ENCODE measurements at places on chromosomes 2 and 18.

DNA sequence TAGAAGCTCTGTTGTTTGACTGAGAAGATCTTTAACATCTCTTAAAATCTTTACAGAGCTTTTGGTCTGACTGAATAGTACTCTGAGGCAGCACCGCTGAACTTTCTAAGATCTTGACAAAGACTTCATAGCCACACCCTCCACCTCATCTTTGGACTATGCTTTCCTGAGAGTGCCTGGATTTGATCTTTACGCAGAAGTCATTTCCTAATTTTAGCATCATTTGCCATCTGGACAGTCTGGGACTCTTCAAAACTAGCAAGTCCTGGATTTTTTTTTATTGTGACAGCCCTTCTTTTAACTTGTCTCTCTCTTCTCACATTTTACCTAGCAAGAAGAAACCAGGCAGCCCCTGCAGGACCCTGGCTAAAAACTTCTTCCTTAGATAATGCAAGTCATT, 188.8 kb downstream of the CTIF start:
- DNase-seq = no peak

GRCh38 chr2:137952586-137953129, 11.6 kb upstream of the HNMT start:
- DNase-seq = no peak

- DNase-seq = no peak
Observed at GRCh38 chr2:77797088-77797487, 274.9 kb upstream of the LRRTM4 start.

DNA sequence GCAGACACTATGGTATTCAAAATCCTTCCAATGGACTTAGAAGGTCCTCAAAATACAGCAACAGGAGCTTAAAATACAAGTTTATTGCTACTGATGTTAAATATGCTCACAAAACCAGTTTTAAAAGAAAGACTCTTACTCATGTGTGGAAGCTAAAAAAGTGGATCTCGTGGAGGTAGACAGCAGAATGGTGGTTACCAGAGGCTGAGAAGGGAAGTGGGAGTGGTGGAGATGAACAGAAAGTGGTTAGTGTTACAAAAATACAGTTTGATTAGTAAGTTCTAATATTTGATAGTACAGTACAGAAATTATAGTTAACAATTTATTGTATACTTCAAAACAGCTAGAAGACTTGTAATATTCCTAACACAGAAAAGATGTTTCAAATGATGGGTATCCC, 12.1 kb downstream of the ADAM17 start:
- no peak for DNase-seq

DNA sequence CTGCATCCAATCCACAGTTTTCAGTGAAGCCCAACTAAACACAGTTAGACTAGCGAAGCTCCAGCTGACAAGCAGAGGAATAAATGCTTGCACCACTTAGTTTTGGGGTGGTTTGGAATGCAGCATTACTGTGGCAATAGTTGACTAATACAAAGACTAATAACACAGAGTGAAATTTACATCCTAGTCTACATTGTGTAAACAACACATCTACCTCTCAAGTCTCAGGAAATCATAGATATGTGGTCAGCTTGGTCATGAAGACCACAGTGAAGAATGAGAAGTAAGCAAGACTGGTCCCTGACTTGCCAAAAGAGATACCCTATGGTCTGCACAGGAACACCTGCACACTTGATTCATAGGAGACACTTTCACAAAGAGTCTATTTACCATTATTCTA, 155.1 kb upstream of the TANK start:
- DNase-seq = no peak

- DNase-seq = no peak
Observed at GRCh38 chr2:151845884-151846283, 17.7 kb upstream of the ARL5A start.

DNA sequence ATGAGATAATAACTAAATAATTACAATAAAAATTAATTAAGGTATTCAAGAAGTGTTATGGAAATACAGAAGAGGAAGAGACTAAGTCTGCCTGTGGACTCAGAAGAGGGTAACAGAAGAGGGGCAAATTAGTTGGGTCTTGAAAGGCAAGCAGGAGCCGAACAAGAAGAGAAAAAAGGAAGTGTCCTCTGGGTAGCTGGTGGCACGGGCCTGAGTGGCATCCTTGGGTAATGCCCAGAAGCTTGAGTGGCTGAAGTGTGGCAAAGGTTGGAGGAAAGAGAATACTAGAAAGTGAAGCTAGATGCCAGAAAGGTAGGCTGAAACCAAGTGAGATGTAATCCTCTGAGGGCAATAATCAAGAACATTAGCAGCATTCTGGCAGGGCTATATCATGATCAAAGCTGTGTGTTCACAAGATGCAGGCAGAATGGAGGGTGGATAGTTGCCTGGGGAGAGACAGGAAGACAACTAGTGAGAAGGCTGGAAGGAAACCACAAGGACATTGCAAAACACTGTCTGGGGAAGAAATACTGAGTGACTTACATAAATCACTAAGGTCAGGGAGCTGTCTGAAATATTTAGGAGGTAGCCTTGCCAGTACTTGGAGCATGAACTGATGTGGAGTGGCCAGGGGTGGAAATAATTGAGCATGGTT, 16.2 kb downstream of the DOCK10 start:
- DNase-seq = no peak

GRCh38 chr18:2683055-2683454, 27.5 kb downstream of the SMCHD1 start:
- no peak for DNase-seq

DNA sequence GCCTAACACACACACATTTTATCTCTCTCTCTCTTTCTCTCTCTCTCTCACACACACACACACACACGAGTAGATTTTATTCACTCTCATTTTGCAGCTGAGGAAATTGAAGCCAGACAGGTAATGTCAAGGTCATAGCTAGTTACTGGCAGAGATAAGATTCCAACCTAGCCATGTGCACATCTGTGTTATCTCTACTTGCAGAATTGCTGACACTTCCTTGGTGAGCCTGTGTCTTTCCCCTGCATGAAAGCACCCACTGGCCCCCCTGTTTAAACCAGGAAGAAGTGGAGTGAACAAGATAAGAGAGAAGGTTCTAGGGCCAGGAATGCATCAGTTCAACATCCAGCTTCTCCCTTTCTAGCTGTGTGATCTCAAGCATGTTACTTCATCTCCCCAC, 423.7 kb downstream of the TXNL1 start:
- DNase-seq = no peak

GRCh38 chr2:197309691-197310231, 819 bp downstream of the ANKRD44 start:
- DNase-seq = peak; percentile 36

DNA sequence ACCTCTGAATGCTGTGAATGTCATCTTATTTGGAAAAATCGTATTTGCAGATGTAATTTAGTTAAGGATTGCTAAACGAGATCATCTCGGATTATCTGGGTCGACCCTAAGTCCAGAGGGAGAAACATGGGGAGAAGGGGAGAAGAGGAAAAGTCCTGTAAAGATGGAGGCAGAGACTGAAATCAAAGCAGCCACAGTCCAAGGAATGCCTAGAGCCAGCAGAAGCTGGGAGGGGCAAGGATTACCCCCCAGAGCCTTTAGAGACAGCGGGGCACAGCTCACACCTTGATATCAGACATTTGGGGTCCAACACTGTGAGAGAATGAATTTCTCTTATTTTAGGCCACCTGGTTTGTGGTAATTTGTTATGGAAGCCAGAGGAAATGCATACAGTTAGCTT, 104.9 kb upstream of the YPEL5 start:
- no peak for DNase-seq

- no peak for DNase-seq
Observed at GRCh38 chr2:108625828-108626195, 91.5 kb downstream of the LIMS1 start.

DNA sequence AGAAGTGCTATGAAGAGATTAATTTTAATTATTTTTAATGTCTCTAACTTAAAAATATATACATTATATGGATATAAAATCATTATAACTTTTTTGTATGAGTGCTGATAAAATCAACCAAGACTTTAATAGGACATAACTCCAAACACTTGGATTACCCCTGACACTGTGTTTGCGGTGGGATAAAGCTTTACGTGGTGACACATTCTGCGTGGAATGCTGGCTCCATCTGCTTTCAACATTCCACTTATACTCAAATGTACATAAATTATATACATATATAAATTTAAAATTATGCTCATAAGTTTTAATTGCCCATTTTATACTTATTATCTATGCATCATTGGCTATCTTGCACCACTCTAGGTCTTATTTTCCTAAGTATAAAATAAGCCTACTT, 30.5 kb downstream of the LINC00305 start:
- DNase-seq = no peak

DNA sequence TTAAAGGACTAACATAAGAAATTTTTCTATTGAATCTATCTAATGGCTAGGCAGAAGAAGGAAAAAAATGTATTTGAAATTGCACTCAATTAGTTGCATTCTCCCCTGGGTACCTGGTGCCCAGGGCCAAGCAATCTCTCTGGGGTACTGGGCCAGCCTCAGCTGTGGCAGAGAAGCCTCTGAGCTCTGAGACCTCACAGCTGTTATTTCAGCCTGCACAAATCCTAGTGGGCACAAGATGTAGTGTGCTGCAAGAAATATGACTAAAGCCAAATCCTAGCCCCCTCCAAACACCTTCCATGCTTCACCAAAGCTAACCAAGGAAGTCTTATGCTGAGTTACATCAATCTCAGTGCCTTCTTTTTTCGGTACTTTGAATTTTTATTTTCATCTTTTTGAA, 478.4 kb downstream of the STK39 start:
- DNase-seq = no peak

- DNase-seq = no peak
Observed at GRCh38 chr18:68679528-68679927, 35.4 kb downstream of the TMX3 start.

- no peak for DNase-seq
Observed at GRCh38 chr2:160963957-160964356, 196.3 kb upstream of the TANK start.

DNA sequence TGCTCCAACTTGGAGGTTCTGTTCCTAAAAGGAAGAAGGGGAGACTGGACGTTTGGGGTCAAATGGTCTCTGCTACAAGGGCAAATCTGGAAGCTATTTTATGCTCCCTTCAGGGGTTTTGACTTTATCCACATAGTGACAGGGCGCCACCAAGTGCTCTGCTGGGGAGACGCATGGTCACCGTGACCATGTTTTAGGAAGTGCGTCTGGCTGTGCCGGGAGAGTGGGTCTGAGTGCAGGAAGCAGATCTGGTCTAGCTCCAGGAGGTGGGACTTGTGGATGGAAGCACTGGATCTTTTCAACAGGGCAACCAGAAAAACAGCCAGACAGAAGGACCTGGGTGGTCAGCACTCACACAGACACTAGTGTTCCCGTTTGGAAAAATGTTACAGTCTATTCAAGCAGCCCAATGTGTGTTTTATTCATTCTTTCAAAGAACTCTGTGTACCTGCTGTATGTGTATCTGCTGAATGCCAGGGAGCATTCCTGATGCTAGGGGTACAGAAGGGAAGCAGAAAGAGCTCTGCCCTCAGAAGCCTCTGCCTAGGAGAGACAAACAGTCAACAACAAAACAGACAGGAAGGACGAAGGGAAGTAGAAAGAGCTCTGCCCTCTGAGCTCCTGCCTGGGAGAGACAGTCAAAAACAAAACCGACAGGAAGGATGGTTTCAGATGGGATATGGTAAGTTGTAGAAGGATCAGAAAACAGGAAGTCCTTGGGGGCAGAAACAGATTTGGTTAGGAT, 14.3 kb downstream of the IMPA2 start:
- DNase-seq = peak; percentile 26

DNA sequence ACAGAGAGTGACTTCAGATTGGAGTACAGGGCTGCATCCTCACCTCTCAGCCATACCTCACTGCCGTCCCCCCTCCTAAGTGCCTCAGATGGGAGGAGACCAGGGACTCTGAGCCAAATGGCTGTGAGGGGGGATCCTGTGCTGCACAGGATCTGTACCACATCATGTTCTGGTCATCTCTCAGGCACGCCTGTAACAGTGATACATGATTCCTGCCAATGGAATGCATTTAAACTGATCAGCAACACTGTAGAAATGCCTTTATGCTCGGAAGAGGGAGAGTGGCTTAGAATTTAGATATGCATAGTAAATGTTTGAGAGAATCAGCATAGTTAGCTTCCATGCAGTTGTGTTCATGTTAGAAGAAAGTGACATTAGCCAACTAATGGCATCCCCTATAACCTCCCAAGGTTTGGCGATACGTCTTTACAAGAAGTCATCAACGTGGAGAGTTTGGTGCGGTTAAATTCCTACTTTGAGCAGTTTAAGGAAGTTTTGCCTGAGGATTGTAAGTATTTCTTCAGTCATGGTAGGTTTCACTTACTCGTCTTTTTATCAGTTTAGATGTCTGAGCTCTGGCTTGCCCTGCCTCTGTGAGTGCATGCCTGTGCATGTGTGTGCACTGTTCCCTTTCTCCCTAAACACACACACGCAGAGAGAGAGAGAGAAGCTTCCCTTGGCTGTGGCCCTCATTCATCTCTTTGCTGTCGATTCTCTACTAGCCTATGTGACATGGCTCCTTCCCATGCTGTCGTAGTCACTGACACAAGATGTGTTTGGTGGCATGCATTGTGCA, 40.0 kb downstream of the COA5 start:
- DNase-seq = no peak
